ENCODE measurements at places on chromosomes 16 and 17.

- DNase-seq = no peak
Observed at GRCh38 chr17:27318228-27318627, 24.3 kb downstream of the WSB1 start.

GRCh38 chr17:61897548-61898180 is 30.1 kb downstream of the INTS2 start:
- DNase-seq = no peak

DNA sequence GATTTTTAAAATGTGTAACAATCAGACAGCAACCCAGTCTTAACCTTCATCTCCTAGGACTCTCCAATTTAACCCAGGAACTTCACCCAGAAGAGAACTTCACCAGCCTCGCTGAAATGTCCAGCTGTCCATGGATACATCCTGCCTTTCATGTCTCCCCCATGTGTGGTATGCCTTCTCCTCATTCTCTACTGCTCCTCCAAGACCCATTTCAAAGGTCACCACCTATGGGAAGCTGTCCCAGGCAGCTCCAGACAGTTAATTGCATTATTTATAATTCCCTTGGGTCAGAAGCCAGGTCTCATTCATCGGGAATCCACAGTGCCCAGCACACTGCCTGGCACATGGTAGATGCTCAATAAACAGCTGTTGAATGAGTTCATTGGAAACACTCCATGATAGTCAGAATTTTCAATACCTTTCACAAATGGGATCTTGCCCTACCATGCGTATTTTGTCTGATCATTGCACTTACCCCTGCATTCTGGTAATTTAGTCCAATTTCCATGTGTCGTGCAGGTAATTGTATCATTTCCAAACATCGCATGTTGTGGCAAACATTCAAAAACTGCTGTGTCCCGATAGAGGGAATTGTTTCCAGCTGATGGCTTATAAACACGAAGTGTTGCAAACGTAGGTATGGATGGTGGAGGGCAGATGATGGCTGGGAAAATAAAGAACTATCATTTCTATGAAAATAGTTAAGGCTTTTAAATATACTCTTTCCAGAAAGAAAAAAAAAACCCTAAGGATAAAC is 9.0 kb downstream of the APOH start:
- DNase-seq = no peak

DNA sequence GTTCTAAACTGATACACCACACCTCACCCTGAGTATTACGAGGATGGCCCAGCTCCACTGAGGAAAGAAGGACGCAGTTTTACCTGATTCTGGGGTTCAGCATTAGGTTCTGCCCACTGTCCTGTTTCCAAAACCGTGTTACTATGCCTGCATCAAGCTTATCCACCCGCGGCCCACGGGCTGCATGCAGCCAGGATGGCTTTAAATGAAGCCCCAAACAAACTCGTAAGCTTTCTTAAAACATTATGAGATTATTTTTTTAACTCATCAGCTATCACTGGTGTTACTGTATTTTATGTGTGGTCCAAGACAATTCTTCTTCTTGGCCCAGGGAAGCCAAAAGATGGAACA is 4.0 kb upstream of the CD300LG start:
- DNase-seq = no peak

GRCh38 chr16:30361180-30361579 is 6.1 kb upstream of the CD2BP2 start:
- DNase-seq = no peak

DNA sequence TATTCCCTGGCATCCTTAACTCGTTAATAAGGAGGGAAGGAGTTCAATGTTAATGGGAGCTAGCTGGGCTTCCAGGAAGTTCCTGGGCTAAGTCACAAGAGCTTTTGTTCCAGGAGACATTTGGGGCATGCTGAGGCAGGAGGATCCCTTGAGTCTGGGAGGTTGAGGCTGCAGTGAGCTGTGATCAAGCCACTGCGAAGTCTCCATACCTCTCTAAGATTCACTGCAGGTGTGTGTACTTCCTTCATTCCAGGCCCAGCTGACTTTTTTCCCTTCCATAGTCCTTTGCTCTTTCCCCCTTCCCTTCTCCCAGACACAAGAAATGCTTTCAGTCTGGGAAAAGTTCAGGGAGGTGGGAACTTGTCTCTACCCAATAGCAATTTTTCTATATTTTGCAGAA is 489.8 kb downstream of the NPIPA7 start:
- DNase-seq = no peak
